NCI-H1092 treated with DMSO at 0.1 percent for 48 hours (cell line): ENCODE measurements at places on chromosomes 12 and 14.
A peak's percentile ranks its signal among the peaks of the same experiment; 100 is the strongest.

- no peak for DNase-seq
Observed at GRCh38 chr14:32897698-32898064, 41.0 kb upstream of the NPAS3 start.

DNA sequence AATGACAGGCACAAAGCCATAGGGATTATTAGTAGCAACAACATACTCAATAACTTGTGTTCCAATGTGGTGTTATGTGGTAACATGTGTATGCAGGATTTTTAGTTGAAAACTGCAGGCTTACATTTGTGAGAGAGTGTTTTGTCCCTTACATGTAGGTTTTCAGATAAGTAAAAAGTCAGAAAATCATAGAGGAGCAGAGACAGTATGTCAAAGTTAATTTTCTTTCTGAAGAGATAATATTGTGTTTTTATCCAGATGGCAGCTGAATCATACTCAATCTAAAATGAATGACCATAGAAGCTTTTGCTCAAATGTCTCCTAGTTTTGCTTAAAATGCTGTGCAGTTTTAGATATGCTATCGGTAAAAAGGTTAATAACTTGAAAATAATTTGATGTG, 277.0 kb downstream of the TRHDE start:
- no peak for DNase-seq

- no peak for DNase-seq
Observed at GRCh38 chr12:30098677-30099076, 314.9 kb upstream of the TMTC1 start.

- DNase-seq = no peak
Observed at GRCh38 chr12:10557329-10557728, 51.6 kb downstream of the EIF2S3B start.

- DNase-seq = no peak
Observed at GRCh38 chr14:34951286-34951685, 31.5 kb upstream of the SRP54 start.

DNA sequence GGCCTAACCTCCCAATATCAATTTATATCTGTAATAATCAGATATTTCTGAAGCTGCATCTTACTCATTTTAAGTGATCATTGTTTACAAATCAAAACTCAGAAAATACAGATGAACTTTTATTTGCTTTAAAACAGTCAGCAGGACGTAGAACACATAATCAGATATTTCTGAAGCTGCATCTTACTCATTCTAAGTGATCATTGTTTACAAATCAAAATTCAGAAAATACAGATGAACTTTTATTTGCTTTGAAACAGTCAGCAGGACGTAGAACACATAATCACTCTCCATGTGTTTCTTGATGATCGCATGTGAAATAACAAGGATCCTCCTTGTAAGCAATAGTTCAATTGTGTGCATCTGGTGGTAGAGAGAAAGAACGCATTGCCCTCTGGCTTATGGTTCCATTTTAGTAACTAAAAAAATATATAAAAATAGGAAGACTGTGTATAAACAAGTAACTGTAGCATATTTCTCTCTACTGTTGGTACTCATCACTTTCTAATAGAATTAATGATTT, 15.0 kb upstream of the TMTC2 start:
- no peak for DNase-seq

- DNase-seq = no peak
Observed at GRCh38 chr12:88591343-88591742, 11.1 kb upstream of the KITLG start.

DNA sequence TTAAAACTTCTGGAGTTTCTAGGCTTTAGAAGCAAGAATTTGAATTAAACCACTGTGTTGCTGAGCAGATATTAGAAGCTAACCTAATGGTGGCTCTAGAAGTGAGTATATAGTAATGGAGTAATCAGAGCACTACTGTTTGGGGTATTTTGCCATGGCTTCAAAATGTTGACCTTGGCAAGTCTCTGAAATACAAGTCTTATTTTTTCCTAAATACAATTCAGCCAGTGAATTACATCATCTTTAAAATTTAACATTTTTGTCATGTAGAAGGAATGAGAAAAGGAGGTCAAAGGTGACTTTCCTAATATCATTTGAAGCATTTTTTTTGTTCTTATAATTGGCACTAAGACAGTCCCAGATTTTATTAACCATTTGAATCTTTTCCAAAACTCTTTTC, 25.2 kb downstream of the PMCH start:
- no peak for DNase-seq

- DNase-seq = no peak
Observed at GRCh38 chr14:81509838-81510452, 23.7 kb downstream of the SEL1L start.

- no peak for DNase-seq
Observed at GRCh38 chr12:24534622-24535021, 414.3 kb downstream of the BCAT1 start.

DNA sequence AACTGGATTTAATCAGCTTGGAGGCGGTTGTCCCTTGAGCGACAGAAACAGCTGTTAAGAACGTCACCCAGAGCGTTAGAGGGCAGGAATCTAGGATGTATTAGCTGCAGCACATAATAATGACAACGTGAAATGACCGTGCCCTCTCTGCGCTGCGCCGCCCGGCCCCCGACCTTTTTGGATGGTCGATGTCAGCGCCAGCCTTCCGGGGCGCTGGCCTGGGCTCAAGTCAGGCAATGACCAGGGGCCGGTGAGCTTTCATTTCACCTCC, 427 bp upstream of the TMEM120B start:
- no peak for DNase-seq

- DNase-seq = no peak
Observed at GRCh38 chr14:35331605-35332516, 39.7 kb downstream of the PSMA6 start.

- DNase-seq = no peak
Observed at GRCh38 chr14:93023039-93023438, 92.7 kb downstream of the ITPK1 start.

- DNase-seq = no peak
Observed at GRCh38 chr12:116266631-116267349, 10.7 kb downstream of the MED13L start.

DNA sequence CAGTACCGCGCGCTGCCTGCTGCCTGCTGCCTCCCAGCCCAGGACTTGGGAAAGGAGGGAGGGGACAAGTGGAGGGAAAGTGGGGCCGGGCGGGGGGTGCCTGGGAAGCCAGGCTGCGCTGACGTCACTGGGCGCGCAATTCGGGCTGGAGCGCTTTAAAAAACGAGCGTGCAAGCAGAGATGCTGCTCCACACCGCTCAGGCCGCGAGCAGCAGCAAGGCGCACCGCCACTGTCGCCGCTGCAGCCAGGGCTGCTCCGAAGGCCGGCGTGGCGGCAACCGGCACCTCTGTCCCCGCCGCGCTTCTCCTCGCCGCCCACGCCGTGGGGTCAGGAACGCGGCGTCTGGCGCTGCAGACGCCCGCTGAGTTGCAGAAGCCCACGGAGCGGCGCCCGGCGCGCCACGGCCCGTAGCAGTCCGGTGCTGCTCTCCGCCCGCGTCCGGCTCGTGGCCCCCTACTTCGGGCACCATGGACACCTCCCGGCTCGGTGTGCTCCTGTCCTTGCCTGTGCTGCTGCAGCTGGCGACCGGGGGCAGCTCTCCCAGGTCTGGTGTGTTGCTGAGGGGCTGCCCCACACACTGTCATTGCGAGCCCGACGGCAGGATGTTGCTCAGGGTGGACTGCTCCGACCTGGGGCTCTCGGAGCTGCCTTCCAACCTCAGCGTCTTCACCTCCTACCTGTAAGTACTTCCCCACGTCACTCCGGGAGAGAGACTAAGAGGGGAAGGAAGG, at the start of gene LGR5:
TSS of gene LGR5 (plus strand) at position 186 of the 732 bp plus-strand sequence. CDS start at position 469, 283 bp downstream.
- DNase-seq = peak; percentile 84

DNA sequence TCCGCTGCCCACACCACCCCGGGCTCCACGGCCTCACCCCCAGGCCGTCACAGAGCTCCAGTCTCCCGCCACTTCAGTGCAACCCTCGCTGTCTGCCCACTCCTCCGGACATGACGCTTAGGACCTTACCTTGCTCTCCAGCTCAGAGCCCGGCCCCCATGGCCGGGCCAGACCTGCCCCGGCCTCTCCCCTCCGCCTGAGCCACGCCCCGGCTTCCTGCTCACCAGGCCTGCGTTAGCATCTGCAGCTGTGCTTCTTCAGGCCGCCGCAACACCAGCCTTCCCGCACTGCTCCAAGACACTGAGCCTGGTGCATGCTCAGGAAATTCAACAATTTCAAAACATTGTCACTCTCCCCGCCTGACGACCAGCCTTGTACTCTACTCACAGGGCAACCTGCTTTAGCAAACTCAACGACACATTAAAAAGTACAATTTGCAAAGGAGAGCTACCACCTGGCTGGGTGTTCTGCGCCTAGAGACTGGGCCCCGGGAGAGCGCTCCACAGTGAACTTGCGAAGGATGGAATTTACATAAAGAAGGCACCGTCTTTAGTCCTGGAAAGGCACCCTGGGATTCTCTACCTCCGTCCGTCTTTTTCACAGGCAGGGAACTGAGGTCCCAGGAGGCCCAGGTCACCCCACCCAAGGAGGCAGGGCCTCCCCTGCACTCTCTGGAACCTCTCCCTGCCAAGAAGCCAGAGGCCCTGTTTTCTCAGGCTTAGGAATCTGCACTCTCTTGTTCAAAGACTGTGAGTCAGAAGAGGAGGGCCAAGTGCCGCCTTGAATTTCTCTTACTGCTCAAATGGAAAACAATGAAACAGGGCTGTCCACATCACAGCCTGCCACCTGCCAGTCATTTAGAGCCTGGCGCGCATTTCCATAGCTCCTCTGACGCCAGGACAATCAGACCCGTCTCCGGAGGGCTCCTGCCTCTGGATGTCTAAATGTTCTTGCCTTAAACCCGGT, 51.3 kb downstream of the STX2 start:
- no peak for DNase-seq

DNA sequence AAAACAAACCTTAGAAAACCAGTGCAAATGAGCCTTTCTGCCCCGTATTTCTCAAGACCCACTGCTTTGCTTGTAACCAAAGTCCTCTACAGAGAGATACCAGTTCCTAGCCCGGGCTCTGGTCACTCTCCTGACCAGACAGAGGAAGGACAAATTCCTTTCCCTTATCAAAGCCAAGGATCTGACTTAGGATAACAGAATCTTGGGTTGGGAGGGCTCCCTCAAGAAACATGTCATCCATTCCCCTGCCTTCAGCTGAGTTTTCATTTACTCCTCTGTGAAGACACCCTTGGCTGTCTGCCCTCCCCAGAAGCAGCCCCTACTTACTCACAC, 116.0 kb upstream of the PARP11 start:
- no peak for DNase-seq

DNA sequence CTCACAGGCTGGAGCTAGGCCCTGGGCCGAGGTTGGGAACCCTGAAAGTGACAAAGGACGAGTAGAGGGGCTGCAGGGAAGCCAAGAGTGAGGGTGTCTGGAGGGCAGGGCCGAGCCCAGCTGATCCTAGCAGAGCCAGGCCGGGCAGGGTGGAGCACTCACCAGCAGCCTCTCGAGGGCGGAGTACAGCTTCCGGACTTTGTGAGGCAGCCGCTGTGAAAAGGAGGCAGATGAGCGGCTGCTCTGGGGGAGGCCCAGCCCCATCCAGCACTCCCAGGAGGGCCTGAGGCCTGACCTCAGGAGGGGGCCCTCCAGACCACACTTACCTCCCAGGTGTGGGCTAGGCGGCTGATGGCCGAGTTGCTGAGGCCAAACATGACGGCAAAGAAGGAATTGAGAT, 14.7 kb upstream of the ENDOU start:
- DNase-seq = no peak

DNA sequence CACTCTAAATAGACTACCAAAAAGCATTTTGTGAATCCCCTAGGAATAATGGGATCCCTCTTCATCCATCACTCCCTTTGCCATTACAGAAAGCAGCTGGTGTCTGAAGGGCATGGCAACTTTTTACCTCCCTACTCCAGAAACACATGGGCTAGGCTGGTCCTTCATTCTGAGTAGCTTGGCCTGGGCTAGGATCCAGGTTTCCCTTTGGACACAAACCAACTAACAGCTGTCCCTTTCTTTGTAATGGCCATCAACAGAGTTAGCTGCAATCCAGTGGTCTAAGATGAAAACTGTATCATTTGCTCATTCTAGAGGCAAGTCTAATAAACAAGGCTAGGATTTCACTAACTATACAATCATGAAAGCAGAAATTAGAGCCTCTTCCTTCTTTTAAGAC, 7.4 kb downstream of the GRIN2B start:
- DNase-seq = peak; percentile 81

GRCh38 chr12:127984386-127985055, 282.4 kb upstream of the TMEM132C start:
- no peak for DNase-seq

GRCh38 chr12:121116318-121117225, 16.1 kb upstream of the P2RX7 start:
- no peak for DNase-seq
